ENCODE measurements at places on chromosomes 6 and 20.
A peak's percentile ranks its signal among the peaks of the same experiment; 100 is the strongest.

DNA sequence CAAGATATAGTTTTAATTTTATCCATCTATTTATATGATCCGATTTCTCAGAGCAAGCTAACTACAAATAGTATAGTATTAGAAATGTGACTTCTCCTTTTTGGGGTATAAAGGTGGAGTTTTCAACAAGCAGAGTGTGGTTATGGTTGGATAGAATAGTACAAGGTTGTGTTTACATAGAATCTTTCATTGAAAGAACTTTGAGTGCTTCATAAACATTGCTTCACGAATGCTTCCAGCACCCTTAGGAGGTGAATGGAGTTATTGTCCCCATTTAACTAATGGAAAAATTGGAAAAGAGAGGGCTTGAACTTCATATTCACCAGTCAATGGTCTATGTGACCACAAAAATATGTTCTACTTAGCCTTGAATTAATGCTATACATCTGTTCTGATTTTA lies 134.1 kb upstream of the CITED2 start:
- DNase-seq: no peak

DNA sequence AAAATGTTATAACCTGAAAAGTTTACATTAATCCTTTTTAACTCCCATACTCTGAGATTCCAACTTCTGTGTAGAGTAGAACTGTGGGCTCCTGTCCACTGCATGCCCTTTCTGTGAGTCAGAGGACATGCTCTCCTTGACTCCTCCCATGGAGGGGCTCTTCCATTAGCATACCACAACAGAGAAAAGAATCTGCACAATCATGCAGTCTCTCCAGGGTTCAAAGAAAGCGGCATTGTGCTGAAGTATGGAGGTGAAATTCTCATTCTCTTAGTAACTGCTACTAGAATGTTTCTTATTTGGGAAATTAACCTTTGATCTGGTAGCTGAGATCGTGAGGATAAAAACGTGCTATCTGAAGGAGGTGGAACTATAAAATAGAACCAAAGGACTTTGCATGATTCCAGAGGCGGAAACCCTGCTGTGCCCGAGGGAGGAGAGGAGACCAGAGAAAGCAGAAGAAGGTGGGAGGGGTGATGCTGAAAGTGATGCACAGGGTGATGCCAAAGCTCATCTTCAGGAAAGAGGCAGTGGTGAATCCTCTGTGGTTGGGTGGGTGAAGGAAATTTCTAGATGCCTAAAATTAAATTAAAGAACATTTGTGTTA lies 202.2 kb upstream of the PCSK2 start:
- no peak for DNase-seq

GRCh38 chr20:38304845-38305447 lies 990 bp downstream of the BPI start:
- no peak for DNase-seq

DNA sequence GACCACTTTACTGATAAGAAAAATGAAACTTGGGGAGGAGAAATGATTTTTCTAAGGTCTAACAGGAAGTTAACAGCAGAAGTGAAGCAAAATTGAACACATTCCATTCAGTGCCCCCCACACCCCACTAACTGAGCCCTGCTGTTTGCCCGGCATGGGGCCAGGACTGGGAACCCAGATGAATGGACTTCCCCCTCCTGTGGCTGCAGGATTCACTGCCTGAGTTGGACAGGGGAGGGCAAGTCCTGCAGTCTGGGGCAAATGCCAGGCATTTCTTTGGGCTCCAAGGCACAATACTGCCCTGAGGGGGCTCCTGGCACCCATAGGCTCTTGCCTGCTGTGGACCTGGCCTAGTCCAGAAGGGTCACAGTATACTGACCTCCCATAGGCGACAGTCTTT lies 28.3 kb downstream of the FYN start:
- no peak for DNase-seq

GRCh38 chr6:11536795-11537194 lies 754 bp upstream of the TMEM170B start:
- no peak for DNase-seq

- no peak for DNase-seq
Observed at GRCh38 chr20:47691625-47692024, 93.7 kb downstream of the SULF2 start.

DNA sequence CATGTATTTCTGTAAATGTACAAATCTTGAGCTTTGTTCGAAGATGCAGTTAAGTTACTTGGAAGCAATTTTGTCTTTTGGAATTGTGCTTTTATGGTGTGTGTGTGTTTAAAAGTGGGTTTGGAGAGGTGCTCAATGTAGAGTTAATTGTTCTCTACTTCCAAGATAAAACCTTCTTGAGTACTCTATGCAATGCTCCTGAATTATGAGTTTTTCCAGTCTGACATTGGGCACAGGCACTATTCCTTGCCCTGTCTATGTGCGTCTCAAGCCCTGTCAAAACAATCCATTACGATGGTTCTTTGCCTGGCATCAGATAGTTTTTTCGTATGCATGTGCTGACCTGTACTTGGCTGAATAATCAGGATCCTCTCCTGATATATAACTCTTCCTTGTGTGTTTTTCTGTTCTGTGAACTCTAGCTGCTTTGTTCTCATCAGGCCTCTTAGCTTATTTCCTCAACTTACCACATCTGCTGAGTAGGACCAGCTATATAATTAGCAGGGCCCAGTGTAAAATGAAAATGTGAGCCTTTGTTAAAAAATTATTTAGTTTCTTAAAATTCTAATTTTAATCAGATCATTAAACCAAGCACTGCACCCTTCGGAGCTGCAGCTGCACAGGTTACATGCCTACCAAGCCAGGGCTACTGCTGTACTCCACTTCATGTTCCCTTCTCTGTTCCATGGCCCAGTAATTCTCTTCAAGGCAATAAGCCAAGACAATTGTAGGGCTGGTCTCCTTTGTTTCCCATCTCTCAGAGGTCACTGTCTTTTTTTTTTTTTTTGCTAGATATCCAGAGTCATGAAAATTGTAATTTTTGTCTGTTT lies 160.1 kb downstream of the ZFAND3 start:
- no peak for DNase-seq

DNA sequence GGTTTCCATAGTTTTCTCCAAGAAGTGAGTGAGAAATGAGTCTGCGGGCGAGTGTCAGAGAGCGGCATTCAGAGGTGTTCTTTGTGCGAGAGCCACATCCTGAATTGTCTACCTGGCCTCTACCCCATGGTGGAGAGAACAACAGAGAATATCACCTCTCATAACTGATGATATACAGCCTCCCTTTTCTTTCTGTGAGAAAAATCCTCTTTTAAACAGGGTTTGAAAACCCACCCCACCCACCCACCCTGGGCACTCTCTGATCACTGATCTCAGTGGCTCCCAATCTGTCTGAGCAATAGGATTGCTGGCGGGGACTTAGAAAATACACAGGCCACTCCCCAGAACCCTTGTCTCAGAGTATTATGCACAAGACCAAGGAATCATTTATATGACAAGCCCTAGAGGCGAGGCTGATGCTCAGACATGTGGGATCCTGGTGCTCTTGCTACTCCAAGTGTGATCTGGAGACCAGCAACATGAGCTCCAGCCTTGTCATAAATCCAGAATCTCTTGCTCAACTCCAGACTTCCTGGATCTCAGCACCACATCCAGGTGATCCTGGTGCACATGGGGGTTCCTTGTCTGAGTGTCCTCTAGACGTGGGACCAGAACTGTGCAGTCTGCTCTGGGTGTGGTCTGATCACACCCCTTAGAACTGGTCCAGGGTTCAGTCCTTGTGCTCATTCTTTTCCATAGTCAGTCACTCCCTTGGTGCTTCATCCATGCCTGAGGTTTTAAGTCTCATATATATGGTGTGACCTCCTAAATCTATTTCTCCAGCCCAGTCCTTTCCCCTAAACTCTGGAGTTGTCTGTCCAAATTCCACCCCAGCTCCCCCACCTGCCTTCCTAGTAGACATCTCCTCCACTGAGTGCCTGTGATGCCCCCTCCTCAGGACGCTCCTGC lies 5.3 kb downstream of the HLA-B start:
- peak; percentile 35 for DNase-seq

DNA sequence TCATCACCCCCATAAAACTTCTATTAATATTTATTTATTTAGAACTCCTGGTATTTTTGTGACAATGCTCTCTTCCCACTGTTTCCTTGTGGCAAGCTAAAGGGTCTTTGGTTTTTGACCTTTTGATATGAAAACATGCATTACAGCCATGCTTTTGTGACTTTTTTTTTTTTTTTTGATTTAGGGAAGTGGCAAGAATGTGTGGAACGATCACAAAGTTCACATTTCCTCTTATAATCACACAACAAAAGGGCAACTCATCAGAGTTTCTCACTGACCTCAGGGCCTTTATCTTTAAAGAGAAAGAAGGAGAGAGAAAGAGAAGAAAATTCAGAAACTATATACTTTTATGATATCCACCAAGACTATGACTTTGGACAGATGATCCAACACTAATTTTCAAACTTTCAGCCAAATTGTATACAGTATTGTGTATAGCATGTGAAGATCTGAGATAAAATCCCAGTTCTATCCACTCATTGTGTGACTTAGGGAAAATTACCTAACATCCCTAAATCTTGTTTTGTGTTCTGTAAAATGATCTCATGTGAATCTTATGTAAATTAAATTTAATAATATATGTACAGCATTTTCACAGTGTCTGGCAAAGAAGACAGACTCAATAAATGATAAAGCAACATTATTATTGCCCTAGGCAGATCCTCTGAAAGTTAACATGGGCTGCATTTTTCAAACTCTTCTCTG lies 106.8 kb upstream of the MARCKS start:
- DNase-seq: no peak

- no peak for DNase-seq
Observed at GRCh38 chr6:6581054-6581453, 7.5 kb upstream of the LY86 start.
